CD4-positive, alpha-beta T cell treated with Interleukin-4 for 4 hours (primary cell): ENCODE measurements at places on chromosomes 5 and 9.

DNA sequence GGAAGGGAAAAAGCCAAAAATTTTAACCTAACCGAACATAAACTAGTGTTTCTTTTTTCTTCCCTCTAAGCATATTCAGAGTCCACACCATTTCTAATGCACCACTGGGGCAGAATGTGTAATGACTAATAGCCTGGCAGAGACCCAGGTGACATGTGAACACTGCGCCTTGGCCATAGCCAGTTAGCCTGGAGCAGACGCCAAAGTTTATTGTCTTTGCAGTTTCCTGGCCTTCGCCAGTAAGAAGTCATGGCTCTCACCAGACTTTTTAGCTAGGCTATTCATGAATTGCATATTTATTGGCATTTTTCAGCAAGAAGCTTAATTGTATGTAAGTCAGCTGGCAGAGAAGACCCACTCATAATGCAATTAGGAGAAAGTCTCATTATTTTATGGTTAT, 182.8 kb upstream of the SLC27A6 start:
- no peak for DNase-seq

DNA sequence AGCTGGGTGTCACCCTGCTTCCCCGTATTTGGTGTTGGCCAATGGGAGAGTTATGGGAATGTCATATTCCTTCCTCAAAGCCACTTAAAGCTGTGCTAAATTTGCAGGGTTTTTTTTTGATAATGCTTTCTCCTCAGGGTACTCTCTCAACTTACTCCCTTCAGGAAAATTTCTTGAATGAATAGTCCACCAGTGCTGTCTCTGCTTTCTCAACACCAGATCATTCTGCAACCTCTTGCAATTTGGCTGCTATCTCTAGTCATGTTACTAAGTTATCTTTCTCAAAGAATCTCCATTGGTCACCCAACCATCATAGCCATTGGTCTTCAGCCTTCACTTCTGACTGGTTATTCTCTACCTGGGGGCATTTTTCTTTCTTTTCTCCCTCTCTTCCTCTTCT, 13.4 kb upstream of the TNFAIP8 start:
- DNase-seq = no peak

- DNase-seq = no peak
Observed at GRCh38 chr9:121266356-121266755, 1.6 kb upstream of the GSN start.

- DNase-seq = no peak
Observed at GRCh38 chr5:62115014-62115413, 191.0 kb upstream of the KIF2A start.

GRCh38 chr5:169805527-169805934, 168.5 kb downstream of the DOCK2 start:
- peak; percentile 9 for DNase-seq

- no peak for DNase-seq
Observed at GRCh38 chr5:133924221-133924920, 44.1 kb downstream of the C5orf15 start.

DNA sequence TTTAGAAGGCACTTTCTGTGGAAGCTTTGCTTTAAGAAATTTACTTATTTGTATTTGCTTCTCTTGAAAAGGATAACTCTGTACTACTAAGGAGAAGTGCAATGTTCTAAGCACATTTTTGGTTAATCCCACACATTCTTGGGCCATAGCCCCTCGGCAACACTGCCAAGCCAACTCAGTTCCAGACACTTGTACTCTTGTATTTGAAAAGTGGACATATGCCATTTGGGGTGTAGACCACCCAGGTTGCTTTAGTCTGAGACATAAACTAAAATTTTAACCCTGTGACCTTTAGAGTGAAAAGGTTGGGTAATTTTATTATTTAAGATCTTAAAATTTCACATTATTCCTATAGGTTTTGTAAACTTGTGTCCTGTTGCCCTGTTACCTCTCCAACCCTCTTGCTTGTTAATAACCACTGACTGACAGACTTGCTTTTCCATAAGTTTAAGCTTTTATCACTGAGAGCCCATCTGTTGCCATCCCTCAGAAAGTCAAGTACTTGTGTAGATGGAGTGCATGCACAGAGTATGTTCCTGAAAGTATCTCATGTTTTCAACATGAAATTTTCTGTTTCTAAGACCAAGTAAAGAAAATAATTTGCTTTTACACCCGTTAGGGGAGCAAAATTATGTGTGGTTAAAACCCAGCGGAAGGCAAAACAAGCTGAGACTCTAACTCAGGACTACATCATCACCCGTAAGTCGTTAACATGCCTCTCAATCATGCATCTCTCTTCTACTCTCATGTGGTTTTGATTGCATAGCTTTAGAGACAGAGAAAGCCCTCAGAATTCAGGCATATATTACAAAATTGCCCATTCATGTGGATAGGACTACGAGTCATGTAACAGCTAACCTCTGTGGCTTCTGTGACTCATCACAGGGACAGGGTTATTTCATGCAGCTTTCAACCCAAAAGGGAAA, 117.3 kb downstream of the GDNF start:
- DNase-seq = peak; percentile 36

GRCh38 chr5:176956756-176957155, 49.8 kb downstream of the UIMC1 start:
- no peak for DNase-seq

- DNase-seq = no peak
Observed at GRCh38 chr9:123867034-123867433, 62.9 kb downstream of the DENND1A start.

DNA sequence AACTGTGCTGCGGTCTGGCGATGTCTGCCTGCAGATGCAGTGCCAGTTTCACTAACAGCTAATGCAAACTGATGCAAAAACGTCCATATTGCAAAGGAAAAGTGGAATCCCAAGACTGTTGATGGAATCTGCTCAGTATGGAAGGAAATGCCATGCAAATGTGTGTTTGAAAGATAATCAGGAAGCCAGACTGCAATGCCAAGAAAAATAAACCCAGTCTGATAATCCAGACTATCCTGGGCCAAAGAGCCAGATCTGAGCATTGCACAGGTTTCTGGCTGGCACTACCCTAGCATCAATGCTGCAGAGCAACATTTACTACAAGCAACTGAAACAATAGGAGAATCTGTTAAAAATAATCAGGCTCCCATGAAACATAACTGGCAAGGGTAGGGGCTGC, 130.3 kb downstream of the FSTL4 start:
- no peak for DNase-seq

DNA sequence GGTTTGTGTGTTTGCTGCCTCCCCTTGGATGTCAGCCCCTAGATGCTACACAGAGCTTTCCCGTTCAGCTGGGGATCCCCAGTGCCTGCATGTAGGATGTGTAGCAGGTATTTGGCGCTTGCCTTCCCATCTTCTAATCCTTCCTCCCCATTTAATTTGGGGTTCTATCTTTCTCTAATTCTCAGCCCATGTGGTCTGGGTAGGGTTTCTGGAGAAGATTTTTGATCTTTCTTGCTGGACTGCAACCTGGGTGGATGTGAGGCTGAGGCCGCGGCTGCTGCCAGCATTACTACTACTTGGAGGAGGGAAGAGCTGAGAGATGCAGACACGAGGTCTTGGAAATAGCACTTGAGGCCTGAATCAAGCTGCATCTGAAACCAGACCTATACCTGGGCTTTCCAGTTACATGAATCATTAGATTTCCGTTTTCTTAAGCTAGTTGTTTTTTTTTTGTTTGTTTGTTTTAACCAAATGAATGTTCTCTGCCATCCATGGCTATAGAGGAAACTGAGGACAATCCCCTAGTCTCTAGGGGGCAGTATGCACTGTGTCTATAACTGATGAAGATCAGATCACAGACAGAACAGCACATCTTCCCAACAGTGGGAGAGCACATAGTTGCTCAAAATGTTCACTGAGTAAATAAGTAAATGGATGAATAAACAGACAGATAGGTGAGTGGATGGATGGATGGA, 178.6 kb downstream of the FGF18 start:
- DNase-seq = no peak

DNA sequence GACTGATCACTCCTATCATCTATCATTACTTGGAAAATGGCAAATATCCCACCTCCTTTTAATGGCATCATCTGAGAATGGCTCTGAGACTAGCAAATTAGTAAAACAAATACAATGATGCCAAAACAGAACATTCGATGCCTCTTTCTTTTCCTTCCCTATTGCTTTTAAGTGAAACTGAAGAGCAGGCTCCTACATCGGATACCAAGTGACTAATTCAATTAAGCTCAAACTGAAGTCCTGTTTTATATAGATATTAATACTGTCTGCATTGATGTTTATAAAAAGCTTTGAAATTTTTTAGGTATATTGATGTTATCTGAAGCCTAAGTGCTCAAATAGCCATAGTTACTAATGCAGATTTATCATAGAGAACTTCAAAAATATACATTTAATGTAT, 43.9 kb downstream of the SAXO1 start:
- no peak for DNase-seq

DNA sequence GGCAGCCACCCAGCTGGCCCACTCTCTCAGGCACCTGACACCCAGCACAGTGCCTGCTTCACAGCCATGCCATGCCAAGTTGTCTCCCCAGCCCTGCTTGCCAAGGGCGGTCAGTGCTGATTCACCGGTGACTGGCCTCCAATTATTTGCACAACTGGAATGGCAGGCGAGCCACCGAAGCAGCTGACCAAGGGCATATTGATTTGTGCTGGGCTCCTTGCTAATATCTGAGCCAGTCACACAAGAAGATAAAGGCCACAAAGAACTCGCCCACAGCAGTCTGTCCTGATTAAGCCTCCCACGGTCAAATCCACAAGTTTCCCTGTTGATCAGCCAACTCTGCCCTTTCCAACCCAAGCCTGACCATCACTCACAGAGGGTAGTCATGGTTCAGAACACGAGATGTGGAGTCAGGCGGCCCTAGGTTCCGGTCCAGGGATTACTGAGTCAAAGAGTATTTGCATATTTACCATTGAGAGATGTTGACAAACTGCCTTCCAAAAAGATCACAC, 6.4 kb upstream of the EEIG1 start:
- no peak for DNase-seq

DNA sequence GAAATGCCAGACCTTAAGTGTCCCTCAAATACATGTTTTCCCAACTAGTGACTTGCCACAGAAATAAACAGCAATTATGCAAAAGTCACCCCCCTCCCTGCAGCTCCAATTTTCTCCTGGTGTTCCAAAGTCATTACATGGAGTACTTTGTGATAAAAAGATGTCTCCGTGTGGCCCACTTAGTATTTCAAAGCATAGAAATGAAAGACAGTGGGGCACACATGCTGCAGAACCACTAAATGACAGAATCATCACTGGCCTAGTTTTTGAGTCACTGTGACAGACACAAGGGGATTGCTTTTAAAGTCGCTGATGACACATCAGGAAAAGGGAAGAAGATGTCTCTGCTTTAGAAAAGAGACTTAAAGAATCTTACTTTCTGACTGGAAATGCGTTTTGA, 323.4 kb downstream of the PSAT1 start:
- DNase-seq = no peak

- DNase-seq = no peak
Observed at GRCh38 chr5:115842089-115842935, 577 bp downstream of the AP3S1 start.

DNA sequence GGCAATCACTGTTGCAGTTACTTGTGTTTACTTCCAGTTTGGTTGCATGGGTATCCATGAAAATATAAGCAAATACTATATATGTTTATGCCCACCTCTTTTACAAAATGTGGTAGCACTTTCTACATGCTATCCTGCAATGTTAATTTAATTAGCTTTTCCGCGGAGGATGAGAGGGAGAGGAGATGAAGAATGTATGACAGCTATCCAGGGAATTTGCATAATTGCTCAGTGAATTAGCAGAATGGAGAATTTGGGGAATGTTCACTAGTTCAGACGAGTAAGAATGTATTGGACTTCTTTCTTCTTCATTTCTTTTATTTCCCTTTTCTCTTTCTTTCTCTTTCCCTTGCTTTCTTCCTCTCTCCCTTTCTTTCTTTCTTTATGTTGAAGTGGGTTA, 140.7 kb upstream of the SLC28A3 start:
- no peak for DNase-seq

- DNase-seq = no peak
Observed at GRCh38 chr9:121825031-121825691, 173.7 kb downstream of the DAB2IP start.

DNA sequence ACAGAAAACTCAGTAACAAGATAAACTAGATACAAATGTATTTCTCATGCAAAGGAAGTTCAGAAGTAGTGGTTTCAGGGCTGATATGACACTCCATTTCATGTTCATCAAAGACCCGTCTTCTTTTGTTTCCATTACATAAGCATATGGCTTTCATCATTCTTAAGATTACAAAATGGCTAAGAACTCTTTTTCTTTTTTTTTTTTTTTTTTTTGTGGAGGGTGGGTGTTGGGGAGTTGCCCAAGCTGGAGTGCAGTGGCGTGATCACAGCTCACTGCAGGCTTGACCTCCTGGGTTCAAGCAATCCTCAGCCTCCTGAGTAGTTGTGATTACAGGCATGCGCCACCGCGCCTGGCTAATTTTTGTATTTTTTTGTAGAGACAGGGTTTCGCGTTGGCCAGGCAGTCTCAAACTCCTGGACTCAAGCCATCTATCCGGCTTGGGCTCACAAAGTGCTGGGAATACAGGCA, 22.0 kb upstream of the PTBP3 start:
- DNase-seq = no peak
